ENCODE measurements at places on chromosomes 5 and 9.

DNA sequence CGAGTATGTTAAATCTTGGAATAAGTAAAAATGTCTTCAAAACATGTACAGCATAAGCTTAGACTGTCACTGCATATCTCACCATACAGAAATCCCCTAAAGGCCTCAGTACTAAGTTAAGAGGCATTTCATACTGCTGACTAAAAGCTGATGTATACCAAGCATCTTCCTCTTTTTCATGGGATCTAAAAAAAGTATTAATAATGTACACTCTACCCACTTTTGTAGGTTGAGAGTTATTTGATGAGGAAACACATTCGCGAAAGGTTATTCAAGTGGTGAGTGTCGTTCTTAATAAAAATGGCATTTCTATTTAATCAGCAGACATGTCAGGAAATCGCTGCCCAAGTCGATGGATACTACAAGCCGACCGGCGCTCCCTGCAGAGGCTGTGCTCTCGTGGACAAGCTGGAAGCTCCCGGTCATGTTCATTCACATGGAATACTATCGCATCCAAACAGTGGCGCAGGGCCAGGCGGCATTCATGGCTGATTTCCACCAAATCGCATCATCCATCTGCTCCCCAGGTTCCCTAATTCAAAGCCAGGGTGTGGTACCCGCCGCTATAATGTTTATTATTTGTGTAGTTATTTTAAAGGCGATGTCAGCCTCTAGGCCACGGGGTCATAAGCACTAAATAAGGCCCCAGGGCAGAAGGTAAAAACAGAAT lies 724 bp downstream of the SGTB start:
- peak; percentile 67 for DNase-seq

DNA sequence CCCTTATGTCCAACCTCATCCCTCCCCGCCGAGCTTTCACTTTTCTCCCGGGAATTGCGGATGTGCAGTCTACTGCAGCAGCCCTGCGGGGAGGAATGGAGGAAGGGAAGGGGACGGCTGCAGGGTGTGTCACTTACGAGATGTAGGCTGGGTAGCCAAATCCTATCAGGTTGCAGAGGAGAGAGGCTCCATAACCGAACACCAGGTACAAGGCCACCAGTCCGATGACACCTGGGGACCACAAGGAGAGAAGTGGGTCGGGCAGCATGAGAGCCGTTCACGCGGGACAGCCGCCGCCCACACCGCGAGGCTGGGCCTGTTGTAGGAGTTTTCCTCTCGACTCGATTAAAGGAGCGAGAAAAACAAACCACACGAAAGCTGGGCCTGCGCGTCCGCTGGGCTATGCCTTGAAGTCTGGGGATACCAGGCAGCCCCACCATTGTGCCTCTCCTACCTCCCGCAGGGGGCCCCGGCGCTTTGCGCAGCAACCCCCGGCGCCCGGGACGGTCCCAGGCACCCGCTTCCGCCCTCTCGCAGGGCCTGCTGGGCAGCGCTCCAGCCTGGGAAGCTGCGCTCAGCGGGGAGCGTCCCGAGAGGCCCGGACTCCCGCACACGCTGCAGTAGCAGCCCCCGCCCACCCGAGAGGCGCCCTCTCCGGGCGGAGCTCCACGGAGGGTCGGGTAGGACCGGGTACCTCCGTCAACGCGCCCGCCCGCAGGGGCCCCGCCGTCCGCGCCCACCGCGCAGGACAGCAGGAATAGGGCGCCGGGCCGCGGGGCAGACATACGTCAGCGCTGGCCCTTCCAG lies 798 bp downstream of the REEP5 start:
- peak; percentile 77 for DNase-seq

DNA sequence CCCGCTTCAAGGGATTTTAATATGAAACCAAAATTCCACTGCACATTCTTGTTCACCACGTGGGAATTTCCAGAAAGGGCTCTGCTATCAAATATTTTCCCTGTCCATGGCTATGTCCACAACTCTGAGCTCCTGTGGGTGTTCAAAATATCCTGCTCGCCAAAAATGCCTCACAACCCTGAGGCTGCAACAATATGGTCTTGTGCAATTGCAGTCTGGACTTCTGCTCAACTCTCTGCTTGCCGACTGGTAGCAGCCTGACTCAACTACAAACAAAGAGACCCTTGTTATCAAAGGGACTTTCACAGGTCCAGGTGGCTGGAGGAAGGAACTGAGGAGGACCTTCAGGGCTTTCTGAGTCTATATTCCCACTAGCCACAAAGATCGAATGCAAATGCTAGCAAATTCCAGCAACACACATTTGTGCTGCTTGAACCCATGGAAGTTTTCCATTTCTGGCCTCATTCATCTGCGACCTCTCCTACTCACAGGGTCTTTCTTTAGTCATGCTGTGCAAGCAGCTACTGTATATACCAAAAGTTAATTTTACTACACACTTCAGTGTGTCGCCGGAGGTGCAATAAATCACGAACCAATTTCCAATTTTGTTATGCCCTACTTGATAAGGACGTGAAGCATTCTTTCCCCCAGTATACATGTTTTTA lies 169.2 kb upstream of the SLC30A5 start:
- DNase-seq: no peak

DNA sequence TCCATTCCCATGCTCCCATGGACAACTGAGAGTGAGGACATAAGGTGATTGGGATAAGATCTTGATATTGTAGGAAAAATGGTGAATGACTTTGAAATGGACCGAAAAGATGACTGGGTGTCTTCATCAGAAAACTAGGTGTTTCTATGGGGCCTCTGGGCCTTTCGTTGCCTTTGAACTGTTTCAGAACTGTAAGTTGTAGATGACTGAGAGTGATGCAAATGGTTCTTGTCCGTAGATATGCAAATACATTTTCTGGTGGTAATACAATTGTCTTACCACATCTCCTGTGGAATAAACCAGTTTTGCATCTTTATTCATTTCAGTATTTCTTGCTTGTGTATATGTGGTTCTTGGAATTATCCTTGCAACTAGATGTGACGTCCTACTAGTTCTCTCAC lies 16.0 kb upstream of the TEX48 start:
- DNase-seq: no peak

GRCh38 chr9:125974705-125975104 lies 227.5 kb downstream of the PBX3 start:
- no peak for DNase-seq

- no peak for DNase-seq
These were observed 399.5 kb upstream of the TNC start for GRCh38 chr9:115517335-115518075.

DNA sequence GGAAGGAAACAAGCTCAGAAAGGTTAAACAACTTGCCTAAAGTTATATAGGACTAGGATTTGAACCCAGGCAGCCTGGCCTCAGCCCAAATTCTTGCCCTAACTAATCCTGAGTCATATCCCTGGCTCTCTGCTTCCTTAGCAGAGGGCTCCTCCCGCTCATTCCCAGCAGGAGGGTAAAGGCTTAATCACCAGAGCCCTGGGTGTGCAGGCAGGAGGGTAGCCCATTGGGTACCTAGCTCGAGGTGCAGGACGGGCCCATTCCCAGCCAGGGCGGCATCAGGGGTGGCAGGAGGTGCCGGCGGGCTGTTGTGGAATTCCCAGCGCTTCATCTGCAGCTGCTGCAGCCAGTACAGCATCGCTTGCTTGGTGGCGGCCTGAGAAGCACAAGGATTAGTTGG lies 3.9 kb downstream of the TBC1D2 start:
- DNase-seq: peak; percentile 98

GRCh38 chr9:126146254-126147145 lies 180.1 kb upstream of the MVB12B start:
- DNase-seq: peak; percentile 58

- no peak for DNase-seq
These were observed 96.2 kb upstream of the BOD1 start for GRCh38 chr5:173712609-173713175.

DNA sequence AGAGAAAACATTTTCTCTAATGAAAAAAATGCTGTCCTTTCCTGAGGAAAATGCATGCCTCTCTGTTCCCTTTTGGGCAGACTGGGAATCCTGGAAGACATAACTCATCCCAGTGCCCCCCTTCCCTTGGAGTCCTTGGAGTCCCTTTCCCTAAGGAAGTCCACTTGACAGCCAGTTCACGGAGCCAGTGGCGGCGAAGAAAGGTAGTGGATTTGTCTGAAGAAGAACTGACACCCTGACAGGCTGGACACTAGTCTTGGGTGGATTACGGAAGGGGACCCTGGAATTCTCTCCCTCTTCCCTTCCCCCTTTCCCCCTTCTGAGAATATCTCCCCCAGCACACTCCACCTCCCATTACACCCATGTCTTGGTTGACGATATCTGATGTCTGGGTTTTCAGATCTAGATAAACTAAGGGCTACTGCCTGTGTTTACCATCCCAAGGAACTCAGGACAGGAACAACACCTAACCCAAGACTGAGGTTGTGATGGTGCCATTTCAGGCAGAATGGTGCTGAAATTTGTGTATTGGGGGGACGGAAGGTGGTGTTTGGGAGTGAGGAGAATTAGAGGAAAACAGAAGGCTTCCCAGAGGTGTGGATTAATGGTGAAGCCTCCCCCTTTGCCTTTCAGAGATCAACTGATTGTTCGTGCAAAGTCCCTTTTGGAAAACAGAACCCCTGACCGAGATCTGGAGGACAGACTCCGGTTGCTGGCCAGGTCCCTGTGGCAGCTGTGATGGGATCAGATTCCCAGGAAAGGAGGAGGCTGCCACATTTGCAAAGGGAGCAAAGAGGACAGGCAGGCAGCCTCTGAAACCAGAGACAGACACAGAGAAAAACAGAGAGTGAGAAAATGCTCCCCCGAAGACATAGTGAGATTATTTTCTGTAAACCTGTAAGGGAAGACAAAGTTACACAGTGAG lies 704 bp downstream of the SPARC start:
- no peak for DNase-seq

GRCh38 chr9:97311798-97312500 lies 4.5 kb downstream of the CCDC180 start:
- no peak for DNase-seq

GRCh38 chr5:95281226-95281625 lies 3.7 kb downstream of the MCTP1 start:
- DNase-seq: peak; percentile 48

DNA sequence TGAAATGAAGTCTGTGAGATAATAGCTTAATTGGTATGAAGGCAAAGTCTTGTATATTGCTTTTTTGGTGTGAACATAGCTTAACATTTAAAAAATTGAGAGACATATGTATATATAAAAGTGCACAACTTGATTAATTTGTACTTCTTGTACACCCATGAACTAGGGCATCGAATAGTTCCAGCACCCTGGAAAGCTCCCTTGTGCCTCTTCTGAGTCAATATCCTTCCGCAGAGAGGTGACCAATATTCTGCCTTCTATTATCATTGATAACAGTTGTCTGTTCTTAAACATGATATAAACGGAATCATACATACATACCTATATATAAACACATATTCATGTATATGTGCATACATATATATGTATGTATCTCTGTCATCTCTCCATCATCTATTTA lies 185.4 kb downstream of the PHF2 start:
- DNase-seq: no peak

GRCh38 chr5:144710637-144711036 lies 540.0 kb downstream of the KCTD16 start:
- no peak for DNase-seq

DNA sequence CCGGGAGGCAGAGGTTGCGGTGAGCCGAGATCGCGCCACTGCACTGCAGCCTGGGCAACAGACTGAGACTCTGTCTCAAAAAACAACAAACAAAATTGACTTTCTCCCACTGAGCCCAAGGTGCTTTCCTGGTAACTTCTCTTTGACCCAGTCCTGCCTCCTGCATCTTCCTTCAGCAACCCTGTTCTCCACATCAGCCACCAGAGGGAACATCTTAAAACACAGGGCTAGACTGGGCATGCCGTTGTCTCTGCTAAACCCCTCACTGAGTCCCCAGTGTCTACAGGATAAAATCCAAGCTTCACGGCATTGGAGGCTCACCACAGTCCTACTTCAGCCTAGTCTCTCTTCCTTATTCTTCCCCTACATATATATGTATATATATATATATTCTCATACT lies 39.8 kb upstream of the KCNMB1 start:
- no peak for DNase-seq

GRCh38 chr5:147887930-147888329 lies 9.4 kb downstream of the SCGB3A2 start:
- peak; percentile 70 for DNase-seq

DNA sequence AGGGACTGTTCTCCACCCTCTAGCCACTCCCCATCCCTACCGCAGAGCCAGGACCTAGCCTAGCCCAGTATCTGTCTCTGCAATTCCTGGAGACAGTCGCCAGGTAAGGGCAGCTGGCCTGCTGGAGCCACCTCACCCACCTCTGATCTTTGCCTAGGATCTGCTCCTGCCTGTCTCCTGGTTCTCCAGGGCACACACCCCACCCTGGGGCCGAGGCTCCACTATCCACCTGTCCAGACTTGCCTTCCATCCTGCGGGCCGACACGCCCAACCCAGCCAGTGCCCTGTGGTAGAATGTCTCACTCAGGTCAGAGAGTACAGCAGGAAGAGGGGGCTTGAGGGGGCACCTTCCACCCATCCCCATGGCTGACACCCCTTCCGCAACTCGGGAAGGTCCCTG lies 15.7 kb upstream of the AQP7 start:
- peak; percentile 96 for DNase-seq

GRCh38 chr5:154590093-154590724 lies 112.2 kb upstream of the HAND1 start:
- DNase-seq: no peak

DNA sequence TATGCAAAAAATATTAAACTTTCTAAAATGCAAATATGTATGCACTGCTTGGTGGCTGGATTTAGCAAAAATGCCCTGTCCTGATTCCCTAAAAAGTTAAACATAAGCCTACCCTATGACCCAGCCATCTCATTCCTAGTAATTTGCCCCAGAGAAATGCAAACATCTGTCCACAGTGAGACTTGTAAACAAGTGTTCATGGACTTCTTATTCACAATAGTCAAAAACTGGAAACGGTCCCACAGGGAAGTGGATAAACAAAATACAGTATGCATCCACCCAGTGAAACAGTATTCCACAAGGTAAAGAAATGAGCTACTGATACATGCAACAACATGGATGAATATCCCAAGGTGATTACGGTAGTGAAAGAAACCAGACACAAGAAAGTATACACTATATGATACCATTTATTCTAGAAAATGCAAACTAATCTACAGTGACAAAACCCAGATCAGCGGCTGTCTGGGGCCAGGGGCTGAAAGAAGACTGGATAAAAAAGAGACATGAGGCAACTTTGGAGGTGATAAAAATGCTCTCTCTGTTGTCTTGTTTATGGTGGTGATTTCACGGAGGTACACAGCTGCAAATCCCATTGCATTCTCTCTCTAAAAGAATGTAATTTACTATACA lies 277.3 kb downstream of the GLIS3 start:
- DNase-seq: no peak

GRCh38 chr9:91572044-91572443 lies 148.4 kb upstream of the NFIL3 start:
- peak; percentile 37 for DNase-seq

GRCh38 chr9:124654431-124654830 lies 116.7 kb downstream of the NR6A1 start:
- no peak for DNase-seq

DNA sequence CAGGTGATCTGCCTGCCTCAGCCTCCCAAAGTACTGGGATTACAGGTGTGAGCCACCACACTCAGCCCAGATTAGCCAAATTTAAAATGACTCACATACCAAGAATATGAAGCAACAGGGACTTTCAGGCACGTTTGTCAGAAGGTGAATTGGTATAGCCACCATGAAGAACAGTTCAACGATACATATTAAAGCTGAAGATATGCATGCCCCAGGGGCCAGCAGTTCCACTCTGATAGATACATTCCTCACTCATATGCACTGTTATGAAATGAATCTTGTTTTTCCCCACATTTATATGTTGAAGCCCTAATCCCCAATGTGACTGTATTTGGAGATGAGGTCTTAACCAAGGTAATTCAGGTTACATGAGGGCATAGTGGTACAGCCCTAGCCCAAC lies 22.5 kb downstream of the SLC35D2 start:
- no peak for DNase-seq
